Natural killer cell treated with Interleukin-12 subunit alpha and Interleukin-12 subunit beta and Interleukin-15 and Interleukin-18, amount 100 ng/mL, for 72 hours (primary cell): ENCODE measurements at places on chromosomes 5 and 9. TPM values are rescaled to one million over a fixed set of nuclear protein-coding genes. Genes with fewer than 3 reads are reported as not detected.

Gene F2RL2
- total RNA-seq, result not detected

Gene AQP3
- 1.4 TPM for total RNA-seq

DNA sequence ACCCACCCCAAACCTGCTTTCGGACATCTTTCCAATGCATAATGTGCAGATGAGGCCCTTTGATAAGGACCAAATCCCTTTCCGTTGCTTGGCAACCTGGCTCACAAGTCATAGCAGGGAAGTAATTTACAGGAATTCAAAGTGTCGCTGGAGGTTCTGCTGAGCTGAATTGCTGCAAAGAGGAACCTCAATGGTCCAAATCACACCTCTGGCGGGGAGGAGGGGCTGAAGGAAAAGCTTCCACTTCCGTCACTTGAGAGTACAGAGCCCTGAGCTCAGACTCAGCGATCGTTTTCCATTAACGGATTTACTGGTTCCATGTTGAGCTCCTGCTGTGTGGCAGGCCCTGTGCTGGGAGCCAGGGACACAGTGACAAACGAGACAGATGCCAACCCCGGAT, 99.3 kb downstream of the KCNIP1 start:
- no peaks in the 10 kb centered on the region for H3K4me1 ChIP-seq
- peaks cover 9% of the 10 kb centered on the region for H3K27me3 ChIP-seq
- no peak for DNase-seq
- H3K36me3 ChIP-seq, result no peaks in the 10 kb centered on the region
- H3K27ac ChIP-seq, result no peak overlapping the region

DNA sequence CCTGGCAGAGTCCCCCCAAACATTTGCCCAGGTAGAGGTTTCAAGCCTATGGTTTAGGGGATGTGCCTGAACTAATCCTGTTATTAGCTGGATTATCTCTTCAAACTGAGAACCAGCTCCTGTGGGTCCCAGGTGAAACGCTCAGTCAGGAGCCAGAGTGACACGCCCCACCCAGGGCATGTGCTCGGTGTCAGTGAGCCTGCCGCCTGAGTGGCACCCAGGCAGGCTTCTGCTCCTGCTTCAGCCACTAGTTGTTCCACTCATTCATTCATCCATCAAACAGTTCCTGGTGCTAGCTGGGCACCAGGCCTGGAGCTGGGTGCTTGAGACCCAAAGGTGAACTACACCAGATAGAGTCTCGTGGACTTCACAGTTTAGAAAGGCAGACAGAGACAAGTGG, 129.4 kb upstream of the PITX1 start:
- peaks cover 9% of the 10 kb centered on the region for H3K36me3 ChIP-seq
- no peak overlapping the region for H3K27ac ChIP-seq
- H3K4me1 ChIP-seq, result no peaks in the 10 kb centered on the region
- no peak for DNase-seq

DNA sequence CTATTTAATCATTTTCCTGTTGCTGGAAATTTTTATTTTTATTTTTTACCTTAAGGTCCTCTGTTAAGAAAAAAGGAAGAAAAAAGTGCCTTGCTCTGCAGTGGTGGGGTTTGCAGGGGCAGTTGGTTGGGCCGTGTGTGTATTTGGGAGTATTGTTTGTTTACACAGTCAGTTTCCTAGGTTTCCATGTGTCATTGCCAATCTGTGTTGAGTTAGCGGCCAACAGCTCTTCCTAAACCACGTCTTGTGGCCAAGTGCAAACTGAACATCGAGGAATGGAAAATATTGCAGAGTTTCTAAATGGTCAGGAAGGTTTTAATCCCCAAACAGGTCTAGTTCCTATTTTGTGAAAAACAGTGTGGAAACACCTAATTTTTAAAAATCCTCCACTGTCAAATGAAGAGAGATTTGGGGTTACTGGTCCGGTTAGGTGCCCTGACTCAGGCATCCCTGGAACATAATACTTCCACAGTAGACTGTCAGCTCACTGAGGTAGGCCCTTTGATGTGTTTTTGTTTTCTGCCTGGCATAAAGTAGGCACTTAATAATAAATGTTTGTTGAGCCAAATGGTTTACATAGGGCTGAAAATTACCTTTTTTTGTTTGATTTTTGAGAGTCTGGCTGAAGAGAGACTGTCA, 37.0 kb downstream of the MAMDC2 start:
- peaks cover 5% of the 10 kb centered on the region for H3K27me3 ChIP-seq
- H3K36me3 ChIP-seq, result no peaks in the 10 kb centered on the region
- no peak overlapping the region for H3K27ac ChIP-seq
- DNase-seq, result no peak

DNA sequence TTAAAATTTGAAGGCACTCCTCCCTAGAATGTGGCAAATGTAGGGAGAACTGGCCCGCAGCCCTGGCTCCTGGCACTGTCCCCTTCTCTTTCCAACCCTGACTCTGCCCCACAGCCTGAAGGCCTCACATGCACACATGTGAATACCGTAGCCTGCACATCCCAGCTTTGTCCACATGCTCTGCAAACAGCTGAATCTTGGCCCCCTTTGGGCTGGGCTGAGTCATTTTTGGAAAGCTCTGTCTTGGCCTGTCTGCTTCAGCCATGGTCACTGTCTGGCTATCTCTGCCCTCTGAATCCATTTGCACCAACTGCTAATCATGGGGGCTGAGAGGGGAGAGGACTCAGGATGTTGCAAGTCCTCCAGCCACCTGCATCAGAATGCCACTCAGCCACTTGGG, 22.1 kb upstream of the GALNT10 start:
- no peak for DNase-seq
- peaks cover 20% of the 10 kb centered on the region for H3K27me3 ChIP-seq
- H3K4me1 ChIP-seq, result no peaks in the 10 kb centered on the region
- no peak overlapping the region for H3K4me3 ChIP-seq
- H3K27ac ChIP-seq, result no peak overlapping the region

DNA sequence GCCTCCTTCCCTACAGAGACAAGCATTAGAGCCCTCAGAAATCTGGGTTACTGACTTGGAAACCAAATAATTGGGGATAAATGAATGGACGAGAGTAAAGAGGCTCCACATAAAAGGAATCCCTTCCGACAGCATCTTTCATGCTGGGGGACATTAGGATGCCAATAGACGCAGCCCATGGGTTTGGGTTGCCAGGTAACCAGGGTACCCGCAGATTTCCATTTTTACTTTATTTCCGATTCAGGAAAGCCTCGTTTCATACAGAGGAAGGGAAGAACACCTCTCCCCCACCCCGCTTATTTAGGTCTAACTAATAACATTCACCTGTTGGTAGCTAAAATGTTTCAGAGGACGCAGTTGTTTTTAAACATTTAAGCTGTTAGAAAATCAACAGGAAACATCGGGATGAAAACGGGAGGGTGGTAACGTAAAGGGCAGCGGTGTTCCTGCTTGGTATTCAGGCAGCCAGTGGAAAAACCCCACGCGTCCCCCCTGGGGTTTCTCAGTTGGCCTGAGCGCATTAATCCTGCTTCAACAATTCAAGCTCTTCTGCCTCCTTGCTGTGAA, 179.5 kb downstream of the YTHDC2 start:
- no peaks in the 10 kb centered on the region for H3K4me1 ChIP-seq
- no peaks in the 10 kb centered on the region for H3K36me3 ChIP-seq

DNA sequence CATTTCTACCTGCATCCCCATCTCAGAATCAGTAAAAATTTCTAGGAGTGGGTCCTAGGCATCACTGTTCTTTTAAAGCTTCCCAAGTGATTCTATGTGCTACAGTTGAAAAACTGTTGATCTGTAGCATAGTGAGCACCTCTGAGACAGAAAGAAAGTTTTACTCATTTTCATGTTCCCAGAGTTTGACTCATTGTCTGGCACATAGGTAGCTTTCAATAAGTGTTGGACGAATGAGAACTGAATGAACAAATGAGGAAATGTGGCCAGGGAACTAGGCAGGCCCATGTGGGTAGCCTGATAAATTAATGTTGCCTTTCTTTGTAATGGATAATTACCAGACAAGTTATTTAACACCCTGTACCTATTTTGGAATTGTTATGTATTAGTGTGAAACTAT, 33.8 kb downstream of the RNF180 start:
- no peaks in the 10 kb centered on the region for H3K27me3 ChIP-seq
- no peaks in the 10 kb centered on the region for H3K36me3 ChIP-seq
- no peak overlapping the region for H3K27ac ChIP-seq
- H3K4me1 ChIP-seq, result no peaks in the 10 kb centered on the region
- no peak for DNase-seq
- H3K4me3 ChIP-seq, result no peak overlapping the region

- no peaks in the 10 kb centered on the region for H3K36me3 ChIP-seq
- no peak overlapping the region for H3K4me3 ChIP-seq
- DNase-seq, result no peak
Observed at GRCh38 chr9:14822666-14823065, 87.6 kb downstream of the FREM1 start.

DNA sequence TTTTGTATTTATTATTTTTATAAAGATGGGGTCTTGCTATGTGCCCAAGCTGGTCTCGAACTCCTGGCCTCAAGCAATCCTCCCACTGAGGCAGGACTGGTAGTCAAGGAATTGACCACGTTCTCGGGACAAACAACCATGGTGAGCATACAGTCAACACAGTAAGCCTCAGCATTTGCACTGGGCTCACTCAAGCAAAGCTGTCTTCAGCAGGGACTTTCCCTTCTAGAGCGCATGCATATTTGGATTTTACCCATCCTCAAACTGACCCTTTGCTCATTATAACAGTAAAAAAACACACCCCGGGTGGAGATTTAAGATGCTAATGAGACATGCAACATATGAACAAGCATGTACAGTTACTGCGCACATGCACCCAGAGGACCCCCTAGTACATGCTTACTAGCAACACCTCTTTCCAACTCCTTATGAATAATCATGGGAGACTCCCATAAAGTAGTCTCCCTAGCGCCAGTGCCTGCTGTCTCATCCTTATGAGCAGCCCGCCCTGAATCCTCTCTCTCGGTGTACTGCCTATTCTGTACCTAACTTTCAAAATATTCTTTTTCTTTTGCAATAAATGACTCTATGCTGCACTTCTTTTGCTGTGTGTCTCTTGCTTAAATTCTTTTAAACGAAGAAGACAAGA, 41.5 kb downstream of the C5orf22 start:
- H3K4me3 ChIP-seq, result no peak overlapping the region
- H3K27ac ChIP-seq, result no peak overlapping the region
- no peaks in the 10 kb centered on the region for H3K36me3 ChIP-seq
- H3K4me1 ChIP-seq, result no peaks in the 10 kb centered on the region
- peaks cover 22% of the 10 kb centered on the region for H3K27me3 ChIP-seq

DNA sequence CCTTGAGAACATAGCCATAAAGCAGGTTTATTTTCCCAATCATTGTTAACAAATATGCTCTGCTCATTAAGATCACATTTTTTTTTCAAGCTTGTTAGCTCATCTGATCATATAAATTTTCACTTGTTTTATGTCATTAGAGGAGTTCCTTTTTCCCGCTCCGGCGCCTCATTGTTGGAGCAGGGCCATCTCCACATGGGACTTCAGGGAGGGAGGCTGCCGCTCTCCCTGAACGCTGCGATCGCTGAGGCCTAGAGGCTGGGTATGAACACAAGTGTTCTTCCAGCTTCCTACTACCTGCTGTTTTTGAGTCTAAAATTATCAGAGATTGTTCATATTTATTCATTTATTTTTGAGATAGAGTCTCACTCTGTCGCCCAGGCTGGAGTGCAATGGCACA, 246.9 kb downstream of the MPDZ start:
- peaks cover 6% of the 10 kb centered on the region for H3K36me3 ChIP-seq
- no peak overlapping the region for H3K4me3 ChIP-seq
- H3K4me1 ChIP-seq, result no peaks in the 10 kb centered on the region
- H3K27ac ChIP-seq, result no peak overlapping the region
- no peaks in the 10 kb centered on the region for H3K27me3 ChIP-seq

DNA sequence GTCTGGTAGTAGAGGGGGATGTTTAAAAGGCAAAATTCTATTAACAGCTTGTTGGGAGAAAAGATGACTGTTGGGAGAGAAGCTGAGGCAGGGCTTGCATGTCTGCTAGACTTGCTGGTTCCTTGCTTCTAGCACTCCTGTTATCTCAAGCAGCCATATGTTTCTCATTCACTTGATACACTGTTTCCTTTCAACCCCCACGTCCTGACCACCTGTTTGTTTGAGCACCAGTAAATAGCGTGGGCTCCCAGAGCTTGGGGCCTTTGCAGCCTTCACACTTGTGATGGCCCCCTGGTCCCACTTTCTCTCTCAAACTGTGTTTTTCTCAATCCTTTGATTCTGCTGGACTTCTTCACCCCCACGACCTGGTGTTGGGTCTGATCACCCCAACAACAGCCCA, 111.7 kb upstream of the TMEM161B start:
- H3K36me3 ChIP-seq, result no peaks in the 10 kb centered on the region
- no peak overlapping the region for H3K4me3 ChIP-seq
- no peak overlapping the region for H3K27ac ChIP-seq
- H3K27me3 ChIP-seq, result peaks cover 3% of the 10 kb centered on the region
- DNase-seq, result no peak
- no peaks in the 10 kb centered on the region for H3K4me1 ChIP-seq

GRCh38 chr5:2044041-2044440, 161.3 kb upstream of the IRX4 start:
- no peak for DNase-seq
- no peak overlapping the region for H3K4me3 ChIP-seq
- H3K27me3 ChIP-seq, result peaks cover 39% of the 10 kb centered on the region

GRCh38 chr9:112705768-112706427, 12.0 kb downstream of the INIP start:
- H3K27me3 ChIP-seq, result no peaks in the 10 kb centered on the region
- no peak overlapping the region for H3K4me3 ChIP-seq
- no peak overlapping the region for H3K27ac ChIP-seq

GRCh38 chr5:52392321-52392720, 395.4 kb upstream of the ITGA1 start:
- no peaks in the 10 kb centered on the region for H3K36me3 ChIP-seq
- no peak overlapping the region for H3K27ac ChIP-seq
- no peak overlapping the region for H3K4me3 ChIP-seq
